Thoracic aorta (tissue), 2 donors: ENCODE measurements at places on chromosomes 3 and 15.

- H3K4me1 ChIP-seq, result peaks cover 4% of the 10 kb centered on the region
- DNase-seq, result no peak
- H3K4me3 ChIP-seq, result no peak overlapping the region
- H3K27me3 ChIP-seq, result no peaks in the 10 kb centered on the region
These were observed 83.4 kb downstream of the EEFSEC start for GRCh38 chr3:128236657-128237056.

GRCh38 chr15:99615460-99615859, 49.7 kb downstream of the MEF2A start:
- H3K27ac ChIP-seq, result no peak overlapping the region
- no peaks in the 10 kb centered on the region for H3K27me3 ChIP-seq
- H3K36me3 ChIP-seq, result no peaks in the 10 kb centered on the region

DNA sequence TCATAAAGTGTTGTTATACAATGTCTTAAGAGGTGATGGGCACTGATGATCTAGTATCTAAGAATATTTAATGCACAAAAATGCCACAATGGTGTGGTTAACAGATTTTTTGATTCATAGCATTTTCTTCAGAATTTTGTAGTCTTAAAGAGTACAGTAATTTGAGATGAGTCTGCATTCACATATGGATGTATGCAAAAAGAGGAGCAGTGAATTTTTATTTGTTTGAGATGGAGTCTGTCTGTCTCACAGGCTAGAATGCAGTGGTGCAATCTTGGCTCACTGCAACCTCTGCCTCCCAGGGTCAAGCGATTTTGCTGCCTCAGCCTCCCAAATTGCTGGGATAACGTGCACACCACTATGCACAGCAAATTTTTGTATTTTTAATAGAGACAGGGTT, 110.5 kb downstream of the ZPLD1 start:
- no peaks in the 10 kb centered on the region for H3K4me1 ChIP-seq
- H3K27ac ChIP-seq, result no peak overlapping the region
- no peak overlapping the region for H3K4me3 ChIP-seq
- H3K27me3 ChIP-seq, result no peaks in the 10 kb centered on the region
- DNase-seq, result no peak

DNA sequence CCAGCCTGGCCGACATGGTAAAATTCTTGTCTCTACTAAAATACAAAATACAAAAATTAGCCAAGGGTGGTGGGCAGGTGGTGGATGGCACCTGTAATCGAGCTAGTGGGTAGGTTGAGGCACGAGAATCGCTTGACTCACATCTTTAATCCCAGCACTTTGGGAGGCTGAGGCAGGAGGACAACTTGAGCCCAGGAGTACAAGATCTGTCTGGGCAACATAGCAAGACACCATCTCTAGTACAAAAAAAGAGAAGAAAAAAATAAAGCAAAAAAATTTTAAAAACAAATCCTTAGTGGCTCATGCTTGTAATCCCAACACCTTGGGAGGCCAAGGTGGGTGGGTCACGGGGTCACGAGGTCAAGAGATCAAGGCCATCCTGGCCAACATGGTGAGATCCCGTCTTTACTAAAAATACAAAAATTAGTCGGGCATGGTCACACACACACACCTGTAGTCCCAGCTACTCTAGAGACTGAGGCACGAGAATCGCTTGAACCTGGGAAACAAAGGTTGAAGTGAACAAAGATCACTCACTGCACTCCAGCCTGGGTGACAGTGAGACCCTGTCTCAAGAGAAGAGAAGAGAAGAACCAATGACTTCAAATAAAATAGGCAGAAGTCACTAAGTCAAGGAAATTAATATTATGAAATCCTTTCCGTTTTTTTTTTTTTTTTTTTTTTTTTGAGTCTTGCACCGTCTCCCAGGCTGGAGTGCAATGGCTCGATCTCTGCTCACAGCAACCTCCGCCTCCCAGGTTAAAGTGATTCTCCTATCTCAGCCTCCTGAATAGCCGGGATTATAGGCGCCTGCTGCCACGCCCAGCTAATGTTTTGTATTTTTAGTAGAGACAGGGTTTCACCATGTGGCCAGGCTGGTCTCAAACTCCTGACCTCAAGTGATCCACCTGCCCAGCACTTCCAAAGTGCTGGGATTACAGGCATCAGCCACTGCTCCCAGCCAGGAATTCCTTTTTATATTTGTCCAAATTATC, 4.9 kb downstream of the RHOA start:
- peaks cover 56% of the 10 kb centered on the region for H3K4me1 ChIP-seq
- H3K27ac ChIP-seq, result peak overlapping the region; percentile 50
- peak overlapping the region; percentile 38 for H3K4me3 ChIP-seq
- no peaks in the 10 kb centered on the region for H3K36me3 ChIP-seq

DNA sequence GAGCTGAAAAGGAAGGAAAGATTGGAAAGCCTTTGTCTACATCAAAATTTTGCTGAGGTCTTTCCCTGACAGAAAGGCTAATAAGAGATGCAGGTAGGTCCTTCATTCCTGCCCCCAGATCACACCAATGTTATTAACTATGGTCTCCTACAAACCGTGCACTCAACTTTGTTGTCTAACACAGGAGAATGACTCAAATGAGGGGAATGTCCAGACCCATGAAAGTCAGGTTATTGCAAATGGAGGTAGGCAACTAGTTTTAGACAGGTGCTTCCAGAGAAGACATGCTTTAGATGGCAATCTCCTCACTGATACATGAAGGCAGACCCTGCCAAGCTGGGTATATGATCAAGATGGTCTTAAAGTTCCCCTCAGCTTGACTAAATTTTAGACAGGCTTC, 51.0 kb downstream of the NFKBIZ start:
- no peaks in the 10 kb centered on the region for H3K27me3 ChIP-seq
- H3K4me1 ChIP-seq, result no peaks in the 10 kb centered on the region
- no peak overlapping the region for H3K4me3 ChIP-seq
- DNase-seq, result no peak
- no peak overlapping the region for H3K27ac ChIP-seq
- no peaks in the 10 kb centered on the region for H3K36me3 ChIP-seq
